GM12864 (cell line): ENCODE measurements at places on chromosomes 2 and 18.

DNA sequence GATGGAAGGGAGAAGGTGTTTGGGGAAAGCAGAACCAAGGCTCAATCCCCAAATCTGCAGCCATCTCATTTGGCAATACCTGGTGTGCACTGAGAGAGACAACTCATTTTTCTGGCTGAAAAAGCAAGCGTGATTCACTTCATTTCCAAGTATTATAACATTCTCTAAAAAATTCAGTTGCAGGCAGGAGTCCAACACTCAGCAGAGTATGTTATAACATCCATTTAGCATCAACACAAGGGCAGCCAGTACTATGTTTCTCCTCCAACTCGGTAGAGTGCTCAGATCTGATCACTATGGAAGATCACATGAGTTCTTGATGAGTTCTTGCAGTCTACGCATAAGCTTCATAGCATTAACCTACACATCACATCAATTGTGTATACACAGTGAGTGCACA, 99.4 kb upstream of the PID1 start:
- DNase-seq = no peak

DNA sequence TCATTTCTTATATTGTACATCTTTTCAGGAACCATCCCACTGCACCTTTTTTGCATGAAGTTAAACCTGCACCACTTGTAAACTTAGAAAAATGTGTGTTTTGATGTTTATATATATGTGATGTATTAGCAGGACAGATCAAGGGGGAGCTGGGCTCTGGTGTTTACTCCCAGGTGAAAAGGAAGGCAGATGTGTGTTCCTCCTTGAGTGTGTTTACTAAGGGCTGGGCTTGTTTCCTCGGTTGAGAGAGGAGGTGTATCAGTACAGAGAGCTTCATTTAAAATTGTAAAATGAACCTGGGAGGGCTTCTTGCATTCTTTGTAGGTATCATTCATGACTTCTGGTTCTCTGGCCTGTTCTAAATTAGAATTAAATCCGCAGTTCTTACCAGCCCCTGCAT, 14.8 kb downstream of the LPIN1 start:
- DNase-seq = no peak

- peak; percentile 41 for DNase-seq
Observed at GRCh38 chr2:44191739-44192138, 23.1 kb downstream of the PPM1B start.

- DNase-seq = no peak
Observed at GRCh38 chr2:63888490-63889402, 47.0 kb downstream of the UGP2 start.

- DNase-seq = no peak
Observed at GRCh38 chr18:70363861-70364260, 75.0 kb downstream of the SOCS6 start.

DNA sequence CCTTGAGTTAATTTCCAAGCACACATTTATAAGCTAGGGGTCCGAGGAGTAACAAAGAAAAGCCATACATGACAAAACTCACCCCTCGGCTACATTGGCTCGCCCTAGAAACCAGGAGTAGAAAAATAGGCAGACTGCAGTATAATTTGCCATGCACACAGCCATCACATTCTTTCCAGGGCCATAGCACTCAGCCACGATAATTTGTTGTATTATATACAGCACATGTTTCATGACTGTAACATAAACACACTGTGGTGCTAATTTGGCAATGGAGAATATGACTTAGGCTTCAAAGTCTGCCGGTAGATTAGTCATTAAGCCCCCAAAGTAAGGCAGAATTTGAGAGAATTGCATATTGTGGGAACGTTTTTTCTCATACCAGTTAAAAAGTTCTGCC, 254.9 kb downstream of the ZNF521 start:
- no peak for DNase-seq

DNA sequence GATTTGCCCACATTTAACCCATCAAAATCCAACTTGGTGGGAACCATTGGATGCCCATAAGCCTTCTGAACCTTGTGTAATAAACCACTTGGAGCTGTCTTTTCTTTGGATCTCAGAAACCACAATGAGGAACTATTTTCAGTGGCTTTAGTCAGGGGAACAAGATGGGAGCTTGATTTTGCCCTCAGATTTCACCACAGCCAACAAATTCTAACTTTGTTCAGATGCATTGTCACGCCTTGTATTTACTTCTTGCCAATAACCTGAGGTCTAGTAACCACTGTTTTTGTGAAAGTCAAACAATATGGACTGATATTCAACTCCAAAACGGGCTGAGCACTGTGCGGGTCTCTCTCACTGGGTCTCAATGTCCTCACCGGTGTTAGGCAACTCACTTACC, 508.2 kb downstream of the TNS1 start:
- DNase-seq = no peak

- peak; percentile 69 for DNase-seq
Observed at GRCh38 chr2:134287323-134287722, 33.5 kb downstream of the MGAT5 start.

DNA sequence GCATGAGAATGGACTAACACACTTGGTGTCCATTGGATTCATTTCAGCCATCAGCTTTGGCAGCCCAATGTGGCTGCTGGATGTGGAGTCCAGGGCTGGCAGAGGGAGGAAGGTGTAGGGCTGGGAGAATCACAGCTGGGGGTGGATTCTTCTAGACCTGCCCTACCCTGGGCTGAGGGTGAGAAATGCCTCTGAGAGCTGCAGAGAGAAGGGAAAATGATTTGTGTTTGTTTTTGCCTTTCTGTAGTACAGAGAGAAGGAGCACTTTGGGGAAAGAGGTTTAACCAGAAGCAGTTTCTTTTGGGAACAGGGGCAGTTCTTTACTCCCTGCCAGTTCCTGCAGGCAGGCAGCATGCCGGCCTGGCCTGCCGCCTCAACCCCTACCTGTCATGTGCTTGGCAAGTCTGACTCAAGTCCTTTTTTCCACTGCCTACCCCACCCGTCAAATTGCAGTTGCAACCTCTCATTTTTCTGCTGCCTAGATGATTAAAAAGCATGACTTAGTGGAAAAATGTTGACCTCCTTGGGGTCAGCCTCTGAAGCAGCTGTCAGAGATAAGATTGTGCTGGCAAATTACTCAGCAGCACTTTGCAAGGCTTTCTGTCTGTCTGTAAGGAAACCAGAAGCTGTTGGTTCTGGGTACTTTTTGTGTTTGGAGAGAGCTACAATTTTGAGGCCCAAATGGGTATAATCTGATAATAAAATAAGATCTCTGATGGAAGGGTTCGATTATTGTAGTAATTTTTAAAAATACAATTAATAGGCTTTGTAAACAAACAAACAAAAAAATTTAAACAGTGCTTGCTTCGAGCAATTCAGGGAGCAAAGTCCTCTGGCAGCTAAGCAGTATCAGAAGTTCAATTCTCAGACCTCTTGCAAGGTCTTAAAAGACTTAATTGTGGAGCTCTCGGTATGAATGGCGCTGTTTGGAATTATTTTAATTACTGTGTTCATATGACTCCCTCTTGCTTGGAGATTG, 21.7 kb downstream of the LBH start:
- no peak for DNase-seq

- DNase-seq = no peak
Observed at GRCh38 chr2:159658881-159659873, 42.8 kb upstream of the BAZ2B start.

GRCh38 chr18:7341581-7342337, 110.9 kb downstream of the LRRC30 start:
- no peak for DNase-seq
